ENCODE measurements at places on chromosomes 5 and 9.

DNA sequence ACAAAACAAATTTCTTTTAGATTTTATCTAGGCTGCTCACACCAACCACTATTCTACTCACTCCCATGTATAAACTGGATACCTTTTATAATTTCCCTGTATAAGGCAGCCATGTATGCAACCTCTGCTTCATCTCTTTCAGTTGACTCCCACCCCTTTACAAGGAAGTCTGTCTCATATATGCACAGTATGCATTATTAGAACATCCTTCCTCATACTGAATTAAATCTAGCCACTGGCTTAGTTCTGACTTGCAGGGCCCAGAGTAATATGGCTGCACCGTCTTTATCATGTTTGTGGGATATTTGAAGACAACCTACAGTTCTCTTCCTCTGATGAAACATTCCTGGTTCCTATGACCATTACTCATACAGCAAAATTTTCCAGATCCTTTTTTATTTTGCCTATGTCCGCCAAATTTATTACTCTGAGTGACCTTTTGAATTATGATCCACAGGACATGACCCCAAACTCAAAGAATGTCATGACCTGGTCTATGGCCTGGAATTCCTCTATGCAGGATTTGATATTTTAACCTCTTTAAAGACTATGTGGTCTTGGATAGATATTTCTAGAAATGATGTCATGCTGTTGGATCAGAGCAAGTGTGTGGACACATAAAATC is 76.6 kb upstream of the ITGA1 start:
- DNase-seq: no peak

DNA sequence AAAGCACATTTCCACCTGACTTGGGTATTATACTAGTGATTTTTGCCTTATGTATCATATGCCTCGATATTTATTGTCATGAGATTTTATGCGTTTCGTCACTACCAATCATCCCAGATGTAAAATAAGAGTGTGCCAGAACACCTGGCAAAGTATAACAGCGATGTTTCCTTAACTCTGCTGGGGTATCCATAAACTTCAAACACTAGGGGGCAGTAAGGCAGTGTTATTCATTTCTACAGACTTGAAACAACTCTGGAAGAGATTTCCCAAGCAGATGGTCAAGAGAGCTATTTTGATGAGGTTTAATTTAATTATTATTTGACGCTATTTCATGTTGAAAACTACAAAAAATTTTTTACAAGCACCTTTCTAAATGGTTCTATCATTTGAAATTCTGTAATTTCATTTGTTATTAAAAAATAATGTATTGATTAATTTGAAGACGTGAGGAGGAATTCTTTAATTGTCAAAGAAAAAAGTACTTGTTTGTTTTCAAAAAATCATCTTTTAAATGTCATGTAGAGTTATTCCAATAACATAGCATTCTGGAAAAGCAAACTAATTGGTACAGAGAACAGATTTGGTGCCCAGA is 388.5 kb upstream of the CTNND2 start:
- no peak for DNase-seq

DNA sequence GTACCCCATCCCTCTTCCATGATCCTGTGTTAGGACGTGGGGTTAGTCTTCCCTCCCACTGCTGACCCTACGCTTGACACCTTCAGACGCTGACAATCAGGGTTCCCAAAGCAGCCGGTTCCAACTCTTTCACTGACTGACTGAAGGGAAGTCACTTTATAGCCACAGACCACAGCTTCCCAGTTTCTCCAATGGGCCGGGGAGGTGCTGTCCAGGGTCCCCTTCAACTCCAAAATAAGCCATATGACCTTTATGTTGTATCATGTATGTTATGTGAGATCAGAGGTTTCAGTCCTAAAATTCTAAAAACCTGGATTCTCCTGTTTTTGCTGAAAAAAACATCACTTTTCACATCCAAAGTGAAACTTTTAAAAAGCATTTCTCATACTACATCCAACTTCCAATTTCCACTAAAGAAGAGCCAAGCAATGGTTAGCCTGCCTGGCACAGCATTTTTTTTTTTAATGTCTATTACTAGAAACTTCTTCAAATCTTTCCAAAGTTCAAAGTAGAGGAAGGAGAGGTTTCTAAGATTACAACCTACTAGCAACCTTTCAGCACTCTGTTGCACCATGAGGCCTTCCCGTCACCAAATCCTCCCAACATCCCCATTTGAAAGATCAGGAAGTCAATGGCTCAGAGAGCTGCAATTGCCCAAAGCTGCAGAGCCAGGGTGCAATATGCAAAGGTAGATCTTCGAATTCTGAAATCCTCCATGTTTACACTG is 5.2 kb downstream of the EPB41L4B start:
- no peak for DNase-seq

DNA sequence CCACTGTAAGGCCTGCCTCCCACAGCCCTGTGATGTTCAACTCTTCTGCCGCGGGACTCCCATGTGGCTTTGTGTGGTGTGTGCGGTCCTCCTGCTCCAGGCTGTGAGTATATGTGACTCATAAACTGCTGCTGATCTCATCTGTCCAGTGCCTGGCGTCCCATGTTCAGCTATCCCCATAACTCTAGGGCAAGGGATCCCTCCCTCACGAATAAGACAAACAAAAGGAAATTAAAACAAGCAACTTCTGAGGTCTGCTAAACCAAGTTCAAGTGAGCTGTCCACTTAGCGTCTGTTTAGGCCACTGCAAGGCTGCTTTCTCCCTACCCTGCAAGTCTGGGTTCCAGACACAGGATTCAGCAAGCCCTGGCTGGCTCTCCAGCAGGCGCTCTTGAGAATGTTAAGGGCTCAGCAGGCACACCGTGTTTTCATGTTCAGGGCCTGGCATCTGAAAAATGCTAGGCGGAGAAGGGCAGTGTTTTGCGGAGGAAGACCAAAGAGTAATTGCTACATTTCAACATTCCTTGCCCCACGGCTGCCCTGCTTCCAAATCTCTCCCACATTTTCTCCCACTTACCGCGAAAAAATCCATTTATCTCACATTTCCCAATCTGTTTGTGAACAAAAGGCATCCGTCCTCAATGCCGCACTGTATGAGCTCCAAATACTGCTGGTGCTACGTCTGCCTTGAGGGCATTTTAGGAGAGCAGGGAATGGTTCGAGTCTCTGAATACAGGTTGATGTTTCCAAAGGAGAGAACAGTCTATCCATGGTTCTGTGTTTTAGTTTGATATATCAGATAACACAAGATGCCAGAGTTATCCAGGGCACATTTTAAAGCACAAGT is 280.2 kb downstream of the SEMA5A start:
- DNase-seq: no peak

DNA sequence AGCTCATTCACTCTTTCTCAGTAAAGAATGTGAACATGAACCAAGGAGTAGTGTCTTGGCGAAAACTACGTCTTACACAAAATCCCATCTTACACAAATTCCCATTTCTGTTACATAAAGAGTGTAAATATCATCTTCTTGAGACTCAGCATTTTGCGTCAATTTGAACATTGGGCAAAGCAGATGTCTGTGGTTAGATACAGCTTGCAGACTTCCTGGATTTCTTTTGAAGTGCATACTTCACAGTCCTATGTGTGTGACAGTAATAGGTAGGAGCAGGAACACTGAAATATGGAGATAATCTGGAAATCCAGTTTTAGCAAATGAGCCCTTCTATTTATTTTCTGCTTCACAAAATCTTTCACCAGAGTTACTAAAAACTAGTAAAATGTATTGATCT is 58.8 kb downstream of the C6 start:
- no peak for DNase-seq

DNA sequence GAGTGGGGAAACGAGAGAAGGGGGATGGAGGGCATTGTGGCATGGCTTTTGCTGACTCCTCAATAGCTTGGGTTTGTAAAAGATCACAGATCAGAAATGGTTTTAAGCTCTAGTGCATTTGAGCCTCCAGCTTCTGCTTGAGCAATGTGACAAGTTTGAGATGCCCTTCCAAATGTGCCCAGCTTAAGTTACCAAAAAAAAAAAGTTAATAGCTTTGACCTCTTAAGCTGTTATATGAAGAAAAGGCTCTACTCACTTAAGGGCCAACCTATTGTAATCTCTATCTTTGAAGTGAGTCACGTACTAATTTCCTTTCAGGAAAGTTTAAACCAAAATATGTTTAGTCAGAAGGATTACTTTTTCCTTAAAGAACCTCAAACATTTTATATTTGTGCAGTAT is 428.8 kb upstream of the ACTBL2 start:
- DNase-seq: no peak

GRCh38 chr9:135479469-135480052 is at the start of gene PPP1R26:
PPP1R26 (plus strand) TSS chr9:135479782; CDS start chr9:135484511, 4,729 bp downstream.
- no peak for DNase-seq

GRCh38 chr9:100324594-100325200 is 28.0 kb downstream of the TEX10 start:
- peak; percentile 38 for DNase-seq

- peak; percentile 11 for DNase-seq
Observed at GRCh38 chr9:20125727-20126126, 336.9 kb upstream of the SLC24A2 start.

DNA sequence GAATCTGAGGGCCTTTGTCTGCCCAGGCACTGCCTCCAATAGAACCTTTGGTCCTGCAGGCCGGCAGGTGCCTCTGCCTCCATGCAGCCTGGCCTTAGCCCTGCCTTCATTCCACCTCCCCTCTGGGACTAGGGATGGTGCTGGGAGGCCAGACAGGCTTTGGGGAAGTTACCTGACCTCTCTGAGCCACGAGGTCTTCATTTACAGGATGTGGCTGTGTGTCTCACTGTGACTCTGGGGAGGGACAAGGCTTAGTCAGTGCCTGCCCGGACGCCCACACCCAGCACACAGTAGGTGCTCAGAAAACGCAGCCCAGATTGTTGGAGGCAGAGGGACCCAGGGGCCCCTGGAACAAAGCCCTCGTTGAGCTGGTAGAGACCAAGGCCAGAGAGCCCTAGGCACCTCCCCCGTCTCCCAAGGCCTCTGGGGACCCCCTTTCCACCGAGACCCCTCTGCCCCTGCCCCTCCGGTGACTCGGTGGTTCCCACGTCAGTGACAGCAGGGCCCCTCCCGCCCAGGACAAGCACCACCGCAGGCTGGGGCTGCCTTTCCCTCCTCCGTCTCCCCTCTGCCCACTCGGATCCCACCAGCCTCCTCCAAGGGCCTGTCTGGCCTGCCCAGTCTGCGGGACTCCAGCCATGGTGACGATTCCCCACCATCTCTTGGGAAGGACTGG is 46.9 kb upstream of the EGFL7 start:
- DNase-seq: no peak

GRCh38 chr9:20361229-20361628 is 261.1 kb downstream of the MLLT3 start:
- no peak for DNase-seq

DNA sequence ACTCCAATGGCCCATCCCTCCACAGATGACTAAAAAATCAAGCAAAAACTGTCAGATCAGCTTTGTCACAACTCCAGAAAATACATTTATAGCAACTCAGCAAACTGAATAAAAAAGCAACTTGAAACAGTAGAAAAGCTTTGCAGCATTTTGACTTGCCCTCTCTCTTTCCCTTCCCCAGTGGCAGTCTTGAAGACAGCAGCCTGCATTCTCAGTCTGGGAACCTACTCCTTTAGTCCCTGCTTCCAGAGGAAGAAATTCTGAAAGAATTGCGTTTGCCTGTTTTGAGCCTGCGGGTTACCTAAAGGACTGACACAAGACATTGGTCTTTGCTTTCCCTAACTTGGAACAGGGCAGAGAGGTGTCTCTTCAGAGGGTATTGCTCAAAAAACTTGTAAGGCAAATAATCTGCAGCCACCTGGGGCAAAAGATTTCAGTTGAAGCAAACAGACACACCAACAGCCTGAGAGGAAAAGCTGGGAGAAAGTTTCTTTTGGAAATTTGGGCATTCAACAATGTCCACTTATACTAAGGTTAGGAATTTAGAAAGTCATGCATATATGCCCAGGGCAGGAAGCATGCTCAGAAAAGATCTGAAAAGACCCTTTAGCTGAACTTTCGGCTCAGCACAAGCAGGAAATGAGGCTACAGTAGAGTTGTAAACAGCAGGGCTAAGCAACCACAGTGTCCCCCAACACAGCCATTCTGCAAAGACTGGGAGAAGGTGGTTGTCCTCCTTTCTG is 15.2 kb upstream of the SLC35D2 start:
- no peak for DNase-seq

GRCh38 chr5:114118511-114118910 is 243.4 kb upstream of the KCNN2 start:
- DNase-seq: no peak

GRCh38 chr9:76699971-76700370 is 64.3 kb upstream of the PCA3 start:
- no peak for DNase-seq

DNA sequence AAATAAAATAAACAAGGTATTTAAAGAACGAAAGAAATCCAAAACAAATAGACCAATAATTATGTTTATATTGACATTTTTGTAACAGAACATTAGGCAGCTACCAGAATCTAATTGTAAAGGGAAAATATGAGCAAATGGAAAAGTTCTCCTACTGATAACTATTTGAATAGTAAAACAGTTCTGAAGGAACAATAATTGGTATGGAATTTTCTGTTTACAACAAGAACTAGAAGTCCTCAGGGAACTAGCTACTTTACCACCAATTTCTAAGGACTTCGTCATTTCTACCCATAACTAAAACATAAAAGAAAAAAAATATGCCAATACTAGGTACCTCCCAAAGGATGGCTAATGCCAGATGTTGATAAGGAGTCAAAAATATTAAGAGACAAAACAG is 58.5 kb downstream of the AP3B1 start:
- no peak for DNase-seq

- no peak for DNase-seq
Observed at GRCh38 chr9:105959531-105959930, 265.2 kb downstream of the TMEM38B start.

GRCh38 chr9:78187763-78188484 is 48.0 kb upstream of the CEP78 start:
- DNase-seq: no peak

DNA sequence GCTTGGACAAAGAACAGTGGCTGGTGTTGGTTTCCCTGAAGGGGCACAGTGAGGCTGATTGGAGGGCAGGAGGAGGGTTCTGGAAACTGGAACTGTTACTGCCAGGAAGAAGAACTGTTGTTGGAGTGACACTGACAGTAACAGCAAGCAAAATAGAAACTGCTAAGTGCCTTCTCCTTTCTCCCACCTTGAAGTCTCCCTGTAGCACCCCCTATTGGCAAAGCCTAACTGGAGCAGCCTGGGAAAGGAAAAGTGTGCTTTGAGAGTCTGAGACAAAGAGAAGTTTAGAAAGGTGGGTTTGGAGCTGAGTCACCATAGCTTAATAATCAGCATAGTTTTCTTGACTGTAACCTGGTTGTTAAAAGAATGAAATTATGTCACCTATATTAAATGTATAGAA is 2.5 kb upstream of the TMEM174 start:
- no peak for DNase-seq

DNA sequence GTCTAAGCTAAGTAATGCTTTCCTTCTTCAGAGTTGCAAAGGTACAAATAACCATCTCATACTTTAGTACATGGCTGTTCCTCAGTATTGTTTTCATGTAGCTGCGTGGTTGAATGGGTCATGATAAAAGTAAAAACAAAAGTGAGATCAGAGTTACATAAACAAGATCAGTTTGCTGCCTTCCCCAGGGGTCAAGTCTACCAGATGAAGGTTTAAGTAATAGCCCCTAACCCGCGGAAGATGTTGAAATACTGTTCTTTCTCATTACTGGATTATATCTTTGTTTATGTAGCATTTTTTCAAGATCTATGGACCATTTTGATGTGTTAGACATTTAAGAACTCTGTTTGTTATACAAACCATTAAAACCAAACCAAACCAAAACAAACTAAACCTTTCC is 34.1 kb upstream of the ARRDC3 start:
- DNase-seq: no peak

Measured in NCI-H1092 treated with DMSO at 0.1 percent for 48 hours (cell line).